ENCODE measurements at places on chromosomes 1 and 21. TPM values are rescaled to one million over a fixed set of nuclear protein-coding genes. Genes with fewer than 3 reads are reported as not detected.

Gene VHLL
- polyA plus RNA-seq, result not detected

Gene TRPM2
- polyA plus RNA-seq, result 1.6 TPM

Gene KIF14
- polyA plus RNA-seq, result 3.4 TPM

Gene BMP8A
- 0.55 TPM for polyA plus RNA-seq

Gene ANGPTL3
- polyA plus RNA-seq, result 1.3 TPM

Gene SLC25A34
- polyA plus RNA-seq, result 4.2 TPM

Gene MAP10
- 4.6 TPM for polyA plus RNA-seq

Gene SPRR2G
- not detected for polyA plus RNA-seq

Gene ATF3
- polyA plus RNA-seq, result 10.3 TPM

Gene CDK18
- polyA plus RNA-seq, result 16.2 TPM

Gene TSPAN2
- polyA plus RNA-seq, result 10.4 TPM

Gene ADAMTSL4
- polyA plus RNA-seq, result 21.1 TPM

Gene RAP1GAP
- 47.4 TPM for polyA plus RNA-seq

Gene S100A3
- polyA plus RNA-seq, result not detected

Gene S100A7A
- not detected for polyA plus RNA-seq

Gene PTPN7
- 1.2 TPM for polyA plus RNA-seq

Gene NPHS2
- not detected for polyA plus RNA-seq

Gene KIAA0040
- polyA plus RNA-seq, result 17.9 TPM
